Activated T-helper 17 cell treated with anti-CD3 and anti-CD28 coated beads, Interleukin-2, amount 50 U/mL, for 72 hours (primary cell): ENCODE measurements at places on chromosomes 3 and 15. TPM values are rescaled to one million over a fixed set of nuclear protein-coding genes. Genes with fewer than 3 reads are reported as not detected.

GRCh38 chr15:89814112-89814742 lies 425 bp downstream of the ANPEP start:
- ATAC-seq: no peak

- ATAC-seq: no peak
These were observed 67.2 kb downstream of the EIF4E3 start for GRCh38 chr3:71657831-71658530.

GRCh38 chr3:192655040-192655439 lies 72.3 kb downstream of the FGF12 start:
- ATAC-seq: no peak

GRCh38 chr15:28885630-28886430 lies at the start of gene APBA2:
Gene APBA2, plus strand, starts transcription at chr15:28885974. Its CDS starts 167,911 bp downstream, at chr15:29053885.
- ATAC-seq: peak; percentile 46

- ATAC-seq: peak; percentile 15
These were observed 401.8 kb downstream of the SHQ1 start for GRCh38 chr3:72446218-72447058.

ATP13A4 gene
- total RNA-seq: 3.3 TPM

CISH gene
- total RNA-seq: 327 TPM

- no peak for ATAC-seq
These were observed 405.9 kb upstream of the ZNF385D start for GRCh38 chr3:22156868-22157267.

SOX14 gene
- total RNA-seq: not detected

GRCh38 chr15:76983590-76984375 lies 11.1 kb upstream of the PSTPIP1 start:
- ATAC-seq: no peak

GRCh38 chr3:104273046-104273649 lies 1093.6 kb upstream of the ALCAM start:
- ATAC-seq: no peak

IL1RAP gene
- total RNA-seq: 17.2 TPM

GRCh38 chr3:115100806-115101205 lies 46.3 kb downstream of the ZBTB20 start:
- ATAC-seq: no peak

DNA sequence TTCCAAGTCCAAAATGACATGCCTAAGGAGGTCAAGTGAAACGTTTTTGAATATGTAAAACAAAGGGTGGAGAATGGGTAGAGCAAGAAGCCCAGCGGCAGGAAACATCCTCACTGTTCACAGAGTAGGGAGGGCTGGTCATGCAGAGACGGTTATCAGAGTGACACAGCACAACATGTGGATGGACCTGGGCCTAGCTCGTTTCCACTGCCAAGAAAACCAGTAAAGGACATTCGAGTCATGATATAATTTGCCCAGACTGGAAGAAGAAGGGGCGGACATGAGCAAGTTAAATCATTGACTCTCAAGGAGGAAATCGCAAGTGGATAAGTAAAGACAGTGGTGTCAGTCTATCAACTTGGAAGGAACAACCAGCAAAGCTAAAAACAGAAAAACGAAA lies 89.3 kb downstream of the LRIG1 start:
- ATAC-seq: no peak

HTR3E gene
- total RNA-seq: not detected

HCN4 gene
- not detected for total RNA-seq

DNA sequence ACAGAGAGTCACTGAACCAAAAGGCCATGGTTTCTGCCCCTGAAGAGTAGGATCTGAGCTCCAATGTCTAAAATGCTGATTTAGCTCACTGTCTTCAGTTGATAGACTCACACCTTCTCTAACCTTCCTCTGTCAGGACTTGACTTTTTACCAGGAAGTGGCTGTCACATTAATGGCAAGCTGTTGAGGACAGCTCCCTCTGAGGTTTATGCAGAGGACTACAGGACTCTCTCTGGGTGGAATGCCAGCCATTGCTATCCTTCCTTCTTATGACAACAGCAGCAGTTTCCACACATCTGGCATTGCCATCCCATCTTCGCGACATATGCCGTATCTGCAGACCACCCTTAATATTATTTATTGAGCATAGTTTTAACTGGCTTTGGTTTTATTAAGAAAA lies 103.8 kb upstream of the PRICKLE2 start:
- no peak for ATAC-seq

TMEM212 gene
- total RNA-seq: not detected

PRSS50 gene
- total RNA-seq: 0.11 TPM

- no peak for ATAC-seq
These were observed 984 bp downstream of the RNU6-1 start for GRCh38 chr15:67838789-67839332.

SLC24A5 gene
- not detected for total RNA-seq

ZNF385D gene
- not detected for total RNA-seq

- ATAC-seq: no peak
These were observed 3.6 kb downstream of the PRR20G start for GRCh38 chr3:127284258-127284657.

DNA sequence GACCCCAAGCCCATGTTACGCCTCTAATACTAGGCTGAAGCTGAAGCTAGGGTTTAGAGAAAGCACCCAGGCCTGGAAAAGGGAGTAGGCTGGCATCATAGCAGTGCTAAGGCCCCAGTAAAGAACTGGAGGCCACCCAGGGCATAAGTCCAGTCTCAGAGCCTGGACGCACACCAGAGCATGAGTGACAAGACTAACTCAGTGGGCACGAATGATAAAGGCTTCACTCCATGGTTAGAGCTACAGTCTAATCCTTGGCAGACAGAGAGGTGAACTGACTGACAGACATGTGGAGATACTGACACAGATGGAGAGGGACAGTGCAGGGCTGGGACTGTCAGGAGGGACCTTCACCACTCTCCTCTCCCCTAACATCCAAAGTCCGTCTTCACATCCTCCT lies 139.8 kb downstream of the KCNMB2 start:
- no peak for ATAC-seq

CHCHD4 gene
- total RNA-seq: 27.6 TPM

- no peak for ATAC-seq
These were observed 291.8 kb downstream of the RORA start for GRCh38 chr15:60937278-60937677.

GMNC gene
- not detected for total RNA-seq

TGM4 gene
- not detected for total RNA-seq

- ATAC-seq: no peak
These were observed 54.6 kb downstream of the ATP2B2 start for GRCh38 chr3:10450494-10451440.

DNA sequence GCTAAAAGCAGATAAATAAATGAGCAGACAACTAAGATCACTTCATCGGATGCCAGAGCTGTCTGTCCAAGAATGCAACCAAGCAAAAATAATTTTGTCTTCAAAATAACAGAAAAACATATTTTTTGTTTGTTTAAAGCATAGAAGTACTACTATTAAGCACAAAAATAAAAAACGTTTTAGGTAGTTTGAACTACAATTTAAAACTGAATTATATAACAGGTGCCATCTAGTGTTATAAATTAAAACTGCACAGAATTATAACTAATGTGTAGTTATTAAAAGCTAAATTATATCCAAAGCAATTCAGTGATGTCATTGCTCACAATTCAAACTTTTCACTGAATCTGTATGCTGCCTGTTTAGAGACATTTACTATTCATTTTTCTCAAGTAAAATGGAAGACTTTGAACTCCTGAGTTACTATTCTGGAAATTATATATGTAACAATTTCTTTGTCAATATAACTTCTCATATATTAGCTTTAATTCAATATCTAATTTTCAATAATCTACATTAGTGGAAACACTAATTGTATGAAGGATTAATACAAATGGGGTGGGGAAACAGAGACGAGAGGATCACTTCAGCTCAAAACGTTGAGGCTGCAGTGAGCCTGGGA lies 29.5 kb downstream of the LINS1 start:
- no peak for ATAC-seq

OSBPL10 gene
- 11.5 TPM for total RNA-seq

DNA sequence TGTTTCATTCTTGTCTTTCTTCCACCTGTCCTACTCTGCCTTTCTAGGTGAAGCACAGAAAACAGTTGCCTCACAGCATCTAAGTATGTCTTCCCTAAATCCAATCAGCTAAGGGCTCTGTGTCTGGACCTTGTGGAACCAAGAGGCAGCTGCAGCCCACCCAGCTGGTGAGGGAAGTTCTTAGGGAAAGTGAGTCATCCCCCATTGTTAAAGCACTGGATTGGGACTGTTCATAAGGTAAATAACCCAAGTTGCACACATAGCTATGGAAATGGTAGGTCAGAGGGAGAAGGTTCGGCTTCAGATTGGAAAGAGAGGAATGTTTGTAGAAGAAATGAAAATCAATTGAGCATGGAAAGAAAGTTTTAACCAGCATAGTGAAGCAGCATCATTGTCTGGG lies 18.0 kb upstream of the ARNT2 start:
- no peak for ATAC-seq

DNA sequence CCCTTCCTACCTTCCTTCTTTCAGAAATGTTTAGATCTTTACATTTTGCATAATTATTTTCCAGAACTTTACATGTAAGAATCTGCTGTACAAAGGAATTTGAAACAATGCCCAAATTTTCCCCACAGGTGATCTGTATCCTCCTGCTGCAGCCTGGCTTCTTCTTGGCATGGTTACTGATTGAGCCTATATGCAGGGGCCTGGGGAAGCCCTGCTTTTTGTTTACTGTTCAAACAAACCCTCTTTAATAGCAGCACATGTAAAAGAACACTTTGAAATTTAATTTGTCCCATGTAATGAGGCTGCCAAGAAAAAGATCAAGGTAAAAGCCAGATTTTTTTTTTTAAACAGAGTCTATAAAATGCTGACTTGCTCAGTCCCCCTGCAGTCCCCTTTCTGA lies 432.2 kb downstream of the TUSC7 start:
- ATAC-seq: no peak

DAZL gene
- 0.13 TPM for total RNA-seq

DNA sequence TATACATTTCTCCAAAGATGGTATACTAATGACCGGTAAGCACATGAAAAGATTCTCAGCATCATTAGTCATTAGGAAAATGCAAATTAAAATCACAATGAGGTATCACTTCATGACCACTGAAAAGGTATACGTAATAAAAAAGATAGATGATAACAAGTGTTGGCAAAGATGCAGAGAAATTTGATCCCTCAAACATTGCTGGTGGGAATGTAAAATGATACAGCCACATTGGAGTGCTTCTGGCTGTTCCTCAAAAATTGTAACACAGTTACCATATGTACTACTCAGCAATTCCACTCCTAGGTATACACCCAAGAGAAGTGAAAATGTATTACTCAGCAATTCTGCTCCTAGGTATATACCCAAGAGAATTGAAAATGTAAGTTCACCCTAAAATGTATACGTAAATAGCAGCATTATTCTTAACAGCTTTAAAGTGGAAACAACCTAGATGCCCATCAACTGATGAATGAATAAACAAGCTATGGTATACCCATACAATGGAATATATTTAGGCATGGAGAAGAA lies 25.0 kb upstream of the KY start:
- ATAC-seq: no peak

SNX22 gene
- total RNA-seq: 0.77 TPM

- no peak for ATAC-seq
These were observed 92.8 kb downstream of the OCA2 start for GRCh38 chr15:28006116-28006905.

GRCh38 chr3:169771497-169772304 lies 1.5 kb upstream of the MYNN start:
- peak; percentile 25 for ATAC-seq
